ENCODE measurements at places on chromosomes 7 and 10. TPM values are rescaled to one million over a fixed set of nuclear protein-coding genes. Genes with fewer than 3 reads are reported as not detected.

TEX36 gene
- total RNA-seq = not detected

NPSR1 gene
- not detected for total RNA-seq

DNA sequence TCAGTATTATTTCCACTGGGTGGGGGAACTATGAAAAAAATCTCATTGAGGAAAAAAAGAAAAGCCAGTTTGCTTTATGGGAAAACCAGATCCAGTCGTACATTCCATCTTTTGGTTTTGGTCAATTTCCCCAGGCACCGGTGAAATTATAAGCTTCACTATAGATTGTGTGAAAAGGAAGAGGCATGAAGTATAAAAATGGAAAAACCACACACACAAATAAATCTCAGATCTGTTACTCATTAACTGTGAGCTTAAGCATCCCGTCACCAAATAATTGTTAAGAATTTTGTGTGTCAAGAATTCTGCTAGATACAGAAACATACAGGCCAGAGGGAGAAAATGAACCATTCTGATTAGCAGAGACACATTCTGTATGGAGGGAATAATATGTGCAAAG lies 405.5 kb upstream of the CELF2 start:
- no peak overlapping the region for H3K27ac ChIP-seq
- H3K4me3 ChIP-seq = no peak overlapping the region
- no peaks in the 10 kb centered on the region for H3K36me3 ChIP-seq
- H3K4me1 ChIP-seq = no peaks in the 10 kb centered on the region

DNA sequence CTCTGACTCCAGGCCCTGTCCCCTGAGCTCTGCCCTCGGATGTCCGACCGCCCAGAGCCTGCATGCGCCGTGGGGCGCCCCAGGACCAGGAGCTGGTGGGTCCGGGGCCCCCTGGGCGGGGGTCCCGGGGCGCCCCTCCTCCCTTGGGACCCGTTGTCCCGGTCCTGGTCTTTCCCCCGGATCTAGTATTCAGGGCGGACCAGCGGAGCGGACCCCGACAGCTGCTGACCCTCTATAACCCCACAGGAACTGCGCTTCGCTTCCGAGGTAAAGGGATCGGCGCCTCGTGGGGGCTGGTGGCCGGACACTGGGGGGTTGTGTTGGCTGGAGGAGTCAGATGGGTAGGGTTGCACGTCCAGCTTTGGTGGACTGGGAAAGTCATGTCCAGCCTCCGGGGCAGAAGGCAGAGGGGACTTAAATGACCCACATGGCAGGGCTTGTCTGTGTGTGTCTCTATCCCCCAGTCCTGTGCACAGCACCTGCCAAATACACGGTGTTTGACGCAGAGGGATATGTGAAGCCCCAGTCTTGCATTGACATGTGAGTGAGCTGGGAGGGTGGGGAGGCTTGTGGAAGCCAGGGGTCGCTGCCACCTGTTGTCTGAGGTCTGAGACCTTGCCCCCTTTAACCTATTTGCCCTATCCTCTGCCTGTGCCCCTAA lies 520 bp downstream of the MOSPD3 start:
- H3K27ac ChIP-seq = peak overlapping the region; percentile 85
- H3K4me3 ChIP-seq = peak overlapping the region; percentile 96
- no peaks in the 10 kb centered on the region for H3K27me3 ChIP-seq
- no peaks in the 10 kb centered on the region for H3K36me3 ChIP-seq

DNA sequence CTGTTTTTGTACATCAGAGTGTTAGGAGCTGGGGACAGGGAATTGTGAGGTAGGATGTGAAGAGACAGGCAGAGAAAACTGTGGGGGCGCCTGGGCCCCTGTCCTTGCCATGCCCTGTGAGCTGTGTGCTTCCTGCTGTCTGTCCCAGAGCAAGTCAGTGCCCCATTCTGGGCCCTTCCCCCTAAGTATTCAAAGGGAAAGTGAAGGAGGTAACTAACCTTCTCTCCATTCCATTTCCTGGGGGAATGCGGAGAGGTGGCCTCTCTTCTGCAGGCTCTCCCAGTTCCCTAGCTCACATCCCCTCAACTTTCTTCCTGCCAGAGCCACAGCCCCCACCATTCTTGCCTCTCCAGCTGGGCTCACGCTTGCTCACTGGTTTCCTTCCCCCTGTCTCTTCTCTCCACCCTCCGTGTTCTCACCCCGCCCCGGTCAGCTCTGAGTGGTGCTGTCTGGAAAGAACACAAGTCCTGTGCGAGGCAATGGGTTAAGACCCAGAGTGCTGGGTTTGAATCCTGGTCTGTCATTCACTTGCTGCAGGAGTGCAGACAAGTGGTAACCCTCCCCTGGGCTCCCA lies 9.7 kb upstream of the VSIR start:
- no peak for DNase-seq
- no peaks in the 10 kb centered on the region for H3K27me3 ChIP-seq
- H3K4me1 ChIP-seq = no peaks in the 10 kb centered on the region
- H3K27ac ChIP-seq = no peak overlapping the region
- H3K36me3 ChIP-seq = no peaks in the 10 kb centered on the region
- H3K4me3 ChIP-seq = no peak overlapping the region
